ENCODE measurements at places on chromosomes 12 and 14.

DNA sequence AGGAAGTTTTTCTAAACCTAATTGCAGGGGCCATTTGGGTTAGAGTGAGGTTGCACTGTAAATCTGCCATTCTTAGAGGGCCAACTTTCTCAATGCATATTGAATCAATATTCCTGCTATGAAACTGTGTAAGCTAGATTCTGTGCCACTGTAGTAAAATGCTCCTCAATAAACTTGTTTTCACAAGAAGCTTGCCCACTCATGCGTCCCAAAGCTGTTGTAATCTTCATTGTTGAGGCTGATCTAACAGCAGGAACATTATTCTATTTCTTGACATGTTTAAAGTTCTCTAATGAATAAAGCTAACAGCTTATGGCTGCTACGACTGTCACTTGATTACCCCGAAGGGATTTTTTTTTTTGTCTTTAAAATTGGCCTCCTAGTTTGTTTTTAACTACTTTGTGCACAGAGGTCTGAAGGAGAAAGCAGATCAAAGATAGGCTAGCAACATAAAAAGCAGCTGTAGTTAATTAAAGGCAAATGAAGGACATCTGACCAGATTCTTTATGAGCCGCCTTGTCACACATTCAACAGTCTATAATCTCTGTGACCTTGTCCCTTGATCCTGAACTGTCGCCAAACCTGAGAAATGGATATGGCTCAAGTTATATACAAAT lies 243.7 kb downstream of the PAX9 start:
- no peak for DNase-seq

DNA sequence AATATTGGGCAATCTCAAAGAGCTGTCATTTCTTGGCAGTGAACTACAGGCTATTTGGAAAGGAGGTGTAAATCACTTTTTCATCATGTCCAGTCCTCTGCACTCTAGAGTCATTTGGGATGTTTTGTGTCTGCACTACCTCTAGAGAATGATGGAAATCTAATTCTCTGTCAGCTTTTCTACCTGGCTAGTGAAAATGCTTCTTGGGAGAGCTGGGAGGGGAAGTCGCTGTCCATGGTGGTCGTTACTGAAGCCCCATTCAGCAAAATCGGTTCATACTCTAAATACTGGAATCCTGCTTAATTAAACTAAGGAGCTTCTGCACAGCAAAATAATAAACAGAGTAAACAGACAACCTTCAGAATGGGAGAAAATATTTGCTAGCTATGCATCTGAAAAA lies 251.8 kb downstream of the APAF1 start:
- no peak for DNase-seq

DNA sequence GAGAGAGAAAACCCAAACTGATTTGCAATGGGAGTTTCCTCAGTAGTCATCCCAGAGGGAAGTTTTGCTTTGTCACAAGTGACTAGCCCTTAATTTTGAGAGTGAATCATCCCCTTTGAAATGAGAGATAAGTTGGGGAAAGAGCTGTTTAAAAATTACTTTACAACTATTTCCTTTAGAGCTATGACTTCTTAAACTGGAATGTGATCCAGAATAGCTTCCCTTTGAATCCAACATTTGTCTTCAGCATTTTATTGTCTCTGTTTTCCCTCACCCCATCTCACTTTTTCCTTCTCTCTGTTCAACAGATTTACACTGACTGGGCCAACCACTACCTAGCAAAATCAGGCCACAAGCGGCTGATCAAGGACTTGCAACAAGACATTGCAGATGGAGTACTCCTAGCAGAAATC lies 109.3 kb downstream of the NAV3 start:
- DNase-seq, result no peak

DNA sequence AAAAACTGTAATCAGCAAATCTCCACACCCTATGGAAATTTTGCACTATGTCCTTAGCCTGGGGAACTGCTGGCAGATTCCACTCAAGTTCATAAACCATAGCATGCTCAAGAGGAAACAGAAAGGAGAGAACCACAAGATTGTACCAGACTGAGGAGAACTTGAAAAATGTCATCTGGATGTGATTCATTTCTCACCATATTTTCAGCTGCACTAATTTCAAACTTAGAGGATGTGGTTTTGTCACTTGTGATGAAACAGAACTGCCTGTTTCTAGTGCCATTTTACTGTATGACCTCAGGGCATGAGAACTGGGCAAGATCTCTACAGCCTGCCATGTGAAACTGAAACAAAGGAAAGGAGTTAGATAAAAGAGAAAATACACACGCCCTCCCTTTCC lies 1493.1 kb upstream of the FLRT2 start:
- DNase-seq, result no peak

- DNase-seq, result peak; percentile 39
Observed at GRCh38 chr14:99734406-99735051, 50.4 kb downstream of the CYP46A1 start.

- DNase-seq, result no peak
Observed at GRCh38 chr14:57058319-57058718, 210.4 kb downstream of the EXOC5 start.

All from Right ventricle myocardium superior (tissue), 1 donor.